Thymus (tissue), 14 donors: ENCODE measurements at places on chromosomes 1 and 21. TPM values are rescaled to one million over a fixed set of nuclear protein-coding genes. Genes with fewer than 3 reads are reported as not detected.

GSTM5 gene
- 4.1 TPM for total RNA-seq

LRRC71 gene
- total RNA-seq = not detected

ADAMTS1 gene
- total RNA-seq = 2.0 TPM

HENMT1 gene
- total RNA-seq = 28.3 TPM
